NCI-H1694 (cell line): ENCODE measurements at places on chromosomes 12 and 14.
A peak's percentile ranks its signal among the peaks of the same experiment; 100 is the strongest.

DNA sequence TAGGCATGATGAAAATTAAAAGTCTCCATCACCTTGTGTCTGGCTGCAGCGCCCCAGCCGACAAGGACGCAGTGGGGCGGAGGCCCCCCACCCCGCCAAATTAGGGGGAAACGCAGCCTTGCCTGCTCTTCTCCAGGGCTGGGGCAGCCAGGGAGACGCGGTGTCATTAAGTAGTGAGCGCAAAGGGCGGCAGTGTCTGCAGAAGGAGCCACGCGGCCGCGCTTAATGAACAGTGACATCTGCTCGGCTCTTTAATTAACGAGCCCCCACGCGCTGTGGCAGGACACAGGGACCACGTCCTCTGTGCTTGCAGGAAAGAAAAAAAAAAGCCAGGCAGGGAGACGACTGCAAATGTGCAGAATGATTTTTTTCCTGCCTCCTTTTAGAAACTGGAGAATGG, 93.4 kb upstream of the NCOR2 start:
- peak; percentile 88 for DNase-seq

- no peak for DNase-seq
Observed at GRCh38 chr12:52618866-52619265, 507 bp upstream of the KRT73 start.

DNA sequence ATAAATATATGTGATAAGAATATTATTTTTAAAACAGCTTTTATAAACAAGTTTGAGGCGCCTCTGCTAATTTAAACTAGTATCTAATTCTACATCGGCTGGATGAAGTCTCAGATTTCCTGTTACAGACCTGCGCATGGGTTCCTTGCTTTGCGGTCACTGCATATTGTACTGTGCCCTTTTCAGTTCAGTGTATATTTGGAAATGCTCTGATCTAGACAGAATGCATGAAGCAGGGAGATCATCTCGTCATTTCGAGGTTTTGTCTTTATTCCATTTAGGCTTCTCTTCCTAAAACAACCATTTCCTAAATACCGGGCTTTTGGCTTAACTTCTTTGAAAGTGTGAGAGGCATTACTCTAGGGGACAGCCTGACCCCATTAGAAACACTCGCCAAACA, 25.6 kb downstream of the CRACR2A start:
- no peak for DNase-seq

- DNase-seq: no peak
Observed at GRCh38 chr14:93999573-93999972, 2.5 kb downstream of the CCDC197 start.

DNA sequence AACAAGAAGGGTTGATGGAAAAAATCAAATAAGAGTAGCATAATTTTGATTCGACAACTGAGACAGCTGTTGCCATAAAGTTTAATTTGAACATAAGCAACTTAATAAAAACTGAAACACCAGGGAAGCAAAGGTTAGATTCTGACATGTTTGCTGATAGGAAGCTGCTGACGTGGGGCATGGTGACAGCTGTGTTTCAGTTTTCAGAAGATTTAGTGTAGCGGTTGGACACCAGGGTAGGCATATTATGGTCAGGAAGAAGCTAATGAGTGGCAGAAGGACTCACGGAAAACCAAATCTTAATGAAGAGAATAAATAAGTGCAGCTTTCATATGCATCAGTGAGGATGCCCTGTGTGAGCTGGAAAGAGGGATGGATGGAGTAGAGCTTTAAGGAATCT, 336.7 kb upstream of the RPL10L start:
- no peak for DNase-seq

GRCh38 chr12:115584156-115584555, 693.3 kb downstream of the MED13L start:
- DNase-seq: no peak

DNA sequence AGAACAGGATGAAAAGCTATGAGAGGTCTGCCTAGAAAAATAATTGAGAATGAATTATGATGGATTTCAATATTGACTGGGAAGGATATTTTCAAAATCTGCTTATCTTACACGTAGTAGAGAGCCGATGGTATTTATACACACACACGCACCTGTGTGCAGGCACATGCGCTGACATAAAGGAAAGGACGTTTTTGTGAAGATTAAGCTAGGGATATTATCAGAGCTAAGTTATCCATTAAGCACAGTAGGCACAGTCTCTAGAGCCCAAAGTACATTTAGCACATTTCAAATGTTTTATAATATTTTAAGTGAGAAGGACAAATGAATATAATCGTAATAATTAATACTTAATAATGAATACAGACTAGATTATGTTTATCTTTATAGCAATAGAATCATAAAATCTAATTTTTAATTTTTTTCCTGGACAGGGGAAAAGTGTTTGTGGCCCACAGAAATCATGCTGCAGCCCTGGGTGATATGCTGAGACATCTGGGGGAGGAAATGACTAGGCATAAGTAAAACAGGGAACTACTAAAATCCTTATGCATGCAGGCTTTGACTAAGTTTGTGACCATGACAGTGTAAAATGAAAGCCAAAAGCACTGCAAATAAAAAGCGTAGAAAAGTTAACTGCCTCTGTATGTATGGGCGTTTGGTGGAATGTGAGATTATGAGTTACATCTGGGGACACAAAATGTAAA, 146.1 kb downstream of the KITLG start:
- DNase-seq: no peak

DNA sequence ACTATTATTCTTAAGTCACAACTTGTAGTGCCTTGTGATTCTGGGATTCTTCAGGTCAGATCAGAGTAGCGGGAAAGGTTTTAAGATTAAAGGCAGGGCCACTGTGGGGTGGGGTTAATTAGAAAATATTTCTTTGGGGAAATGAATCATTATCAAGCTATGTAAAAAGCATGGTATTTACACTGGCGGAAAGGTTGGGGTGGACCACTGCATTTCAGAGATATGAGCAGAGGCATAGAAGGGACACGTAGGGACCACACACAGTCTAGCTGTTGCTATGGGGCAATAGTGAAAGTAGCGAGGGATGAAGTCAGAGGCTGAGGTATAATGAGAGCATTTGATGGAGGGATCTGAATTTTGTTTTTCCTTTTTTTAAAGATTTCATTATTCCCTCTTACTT, 31.7 kb upstream of the KCNH3 start:
- DNase-seq: no peak

GRCh38 chr12:93972411-93973208, 175.8 kb upstream of the PLXNC1 start:
- no peak for DNase-seq

- no peak for DNase-seq
Observed at GRCh38 chr12:114952573-114953271, 268.7 kb upstream of the TBX3 start.

DNA sequence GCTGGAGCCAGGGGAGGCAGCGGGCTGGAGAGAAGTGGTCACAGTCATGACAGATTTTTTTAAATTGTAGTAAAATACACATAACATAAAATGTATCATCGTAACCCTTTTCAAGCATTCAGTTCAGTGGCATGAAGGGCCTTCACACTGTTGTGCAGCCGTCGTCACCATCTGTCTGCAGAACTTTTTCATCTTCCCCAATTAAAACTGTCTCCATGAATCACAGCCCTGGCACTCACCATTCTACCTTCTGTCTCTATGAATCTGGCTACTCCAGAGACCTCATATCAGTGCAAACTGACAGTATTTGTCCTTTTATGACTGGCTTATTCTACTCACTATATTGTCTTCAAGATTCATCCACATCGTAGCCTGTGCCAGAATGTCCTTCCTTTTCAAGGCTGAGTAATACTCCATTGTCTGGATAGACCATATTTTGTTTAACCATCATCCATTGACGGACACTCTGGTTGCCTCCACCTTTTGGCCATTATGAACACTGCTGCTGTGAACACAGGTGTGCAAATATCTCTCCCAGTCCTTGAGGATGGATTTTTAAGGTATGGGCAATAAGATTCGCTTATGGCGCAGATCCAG, 91.5 kb upstream of the NCOR2 start:
- DNase-seq: peak; percentile 43

GRCh38 chr12:87274594-87275245, 754.5 kb downstream of the C12orf50 start:
- DNase-seq: no peak

- no peak for DNase-seq
Observed at GRCh38 chr14:87824266-87824665, 168.7 kb downstream of the GALC start.

- DNase-seq: no peak
Observed at GRCh38 chr12:114767906-114768722, 84.1 kb upstream of the TBX3 start.

DNA sequence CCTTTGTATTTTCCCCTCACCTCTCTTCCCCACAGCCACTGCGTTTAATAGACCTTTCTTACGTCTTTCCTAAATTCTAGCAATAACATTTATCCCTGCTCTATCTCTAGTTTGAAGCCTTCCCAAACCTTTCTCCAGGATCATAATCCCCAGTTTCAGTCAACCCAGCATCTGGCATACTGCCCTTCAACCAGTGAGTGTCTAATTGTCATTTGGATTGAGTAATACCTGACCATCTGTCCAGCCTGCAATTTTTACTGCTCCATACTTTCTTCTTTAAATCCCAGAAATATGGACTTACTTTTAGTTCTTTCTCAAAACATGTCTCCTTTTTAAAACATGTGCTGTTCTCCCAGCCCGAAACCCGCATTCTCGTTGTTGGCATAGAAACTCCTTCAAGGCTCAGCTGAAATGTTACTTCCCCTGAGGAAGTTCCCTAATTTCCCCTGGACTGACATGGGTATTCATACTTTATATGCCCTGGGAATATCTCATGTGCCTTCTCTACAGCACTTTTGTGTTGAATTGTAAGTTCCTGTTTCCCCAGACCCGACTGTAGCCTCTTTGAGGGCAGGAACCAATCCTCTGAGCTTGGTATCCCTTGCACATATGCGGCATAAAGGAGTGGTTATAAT, 65.1 kb upstream of the ETV6 start:
- DNase-seq: peak; percentile 64

- no peak for DNase-seq
Observed at GRCh38 chr12:114069507-114069906, 103.4 kb upstream of the RBM19 start.

- peak; percentile 75 for DNase-seq
Observed at GRCh38 chr14:30521899-30522736, 36.8 kb upstream of the G2E3 start.

GRCh38 chr12:13769273-13769672, 212.1 kb downstream of the GRIN2B start:
- no peak for DNase-seq

GRCh38 chr14:105481886-105482457, 4.7 kb upstream of the CRIP1 start:
- DNase-seq: peak; percentile 98

DNA sequence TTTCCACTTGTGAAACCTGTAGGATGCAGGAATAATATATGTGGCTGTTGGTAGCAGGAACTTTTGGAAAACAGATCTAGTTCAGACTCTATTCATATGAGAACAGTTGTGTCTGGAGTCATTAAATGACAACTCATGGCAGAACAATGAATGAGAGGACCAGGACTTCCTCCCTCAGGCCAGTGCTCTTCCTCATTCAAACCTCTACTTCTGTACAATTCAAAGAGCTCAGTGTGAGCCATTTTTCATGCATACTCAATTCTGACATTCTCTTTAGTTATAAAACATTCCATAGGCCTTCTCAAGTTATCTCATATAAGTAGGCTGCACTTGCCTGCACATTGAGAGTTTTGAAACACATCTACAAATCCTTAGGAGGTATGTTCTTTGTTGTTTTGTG, 1526.6 kb upstream of the FLRT2 start:
- no peak for DNase-seq

GRCh38 chr12:12608557-12608957, 3.1 kb upstream of the CREBL2 start:
- DNase-seq: no peak

GRCh38 chr12:51788876-51789275, 59.6 kb downstream of the FIGNL2 start:
- no peak for DNase-seq

DNA sequence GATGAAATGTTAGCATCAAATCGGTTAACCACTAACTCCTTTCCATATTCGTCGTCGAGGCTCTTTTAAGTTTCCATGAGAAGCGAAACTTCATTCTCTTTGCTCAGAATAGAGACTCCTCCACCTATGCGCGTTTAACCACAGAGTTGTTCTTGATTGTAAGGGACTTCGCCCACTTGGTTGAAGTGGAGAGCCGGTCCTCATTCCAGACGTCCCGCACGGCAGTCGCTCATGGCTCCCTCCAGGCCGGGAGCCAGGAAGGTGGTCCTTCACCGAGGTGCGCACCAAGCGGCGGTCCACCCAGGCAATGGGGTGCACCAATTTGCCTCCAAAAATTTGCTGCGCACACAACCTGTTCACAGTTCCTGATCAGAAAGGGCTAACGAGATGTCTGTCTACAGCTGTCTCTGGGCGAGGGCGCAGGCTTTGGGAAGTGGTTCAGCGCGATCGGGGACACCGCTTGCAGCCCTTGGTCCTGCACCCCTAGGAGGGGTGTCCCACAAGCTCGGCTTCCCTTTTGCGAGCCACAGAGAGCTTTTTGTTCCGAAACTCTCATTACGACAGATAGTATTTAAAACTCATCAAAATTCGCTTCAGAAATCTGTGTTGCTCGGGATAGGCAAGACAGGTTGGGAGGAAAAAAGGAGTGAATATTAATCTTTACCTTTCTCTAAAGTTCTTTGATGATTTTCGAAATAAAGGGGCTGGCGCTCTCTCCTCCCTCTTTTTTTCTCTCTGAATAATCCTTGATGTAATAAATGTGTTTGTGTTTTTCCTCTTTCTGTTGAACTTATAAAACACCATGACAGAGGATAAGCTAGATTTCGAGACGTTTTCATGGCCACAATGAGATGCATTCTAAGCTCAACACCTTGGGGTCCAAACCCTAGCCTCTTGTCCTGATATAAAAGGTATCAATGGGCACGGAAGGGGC, 6.4 kb upstream of the ALX1 start:
- DNase-seq: no peak

- DNase-seq: no peak
Observed at GRCh38 chr14:23896609-23897153, 56.9 kb upstream of the DHRS4 start.

- DNase-seq: no peak
Observed at GRCh38 chr12:181921-182320, 32.0 kb downstream of the SLC6A12 start.

GRCh38 chr14:53034688-53035230, 83.9 kb upstream of the FERMT2 start:
- no peak for DNase-seq
